M059J (cell line): ENCODE measurements at places on chromosomes 3 and 15. TPM values are rescaled to one million over a fixed set of nuclear protein-coding genes. Genes with fewer than 3 reads are reported as not detected.

The TERC gene
- total RNA-seq, result 33.4 and 110 TPM in 2 replicates

The ZNF619 gene
- 4.1 and 4.4 TPM in 2 replicates for total RNA-seq

- DNase-seq, result no peak
These were observed 51.7 kb upstream of the ARPP19 start for GRCh38 chr15:52620496-52620895.

DNA sequence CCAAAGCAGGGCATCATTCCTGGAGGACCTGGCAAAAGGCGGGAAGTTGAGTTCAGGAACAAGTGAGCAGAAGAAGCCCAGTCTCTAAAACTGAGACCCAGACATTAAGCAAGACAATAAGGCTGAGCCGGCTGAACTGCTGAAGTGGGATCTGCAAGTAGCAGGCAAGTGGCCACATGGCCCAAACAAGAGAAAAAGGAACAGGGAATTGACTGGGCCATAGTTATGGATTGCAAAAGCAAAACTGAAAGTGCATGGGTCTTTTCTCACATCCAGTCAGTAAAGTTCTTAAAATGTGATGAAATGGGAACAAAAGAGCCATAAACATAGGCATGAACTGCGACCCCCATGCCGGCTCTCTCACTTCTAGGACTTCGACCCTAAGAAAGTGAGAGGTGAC lies 101.2 kb downstream of the SCN11A start:
- DNase-seq, result no peak

- peak; percentile 75 for DNase-seq
These were observed 18.1 kb upstream of the RAF1 start for GRCh38 chr3:12681943-12682390.

DNA sequence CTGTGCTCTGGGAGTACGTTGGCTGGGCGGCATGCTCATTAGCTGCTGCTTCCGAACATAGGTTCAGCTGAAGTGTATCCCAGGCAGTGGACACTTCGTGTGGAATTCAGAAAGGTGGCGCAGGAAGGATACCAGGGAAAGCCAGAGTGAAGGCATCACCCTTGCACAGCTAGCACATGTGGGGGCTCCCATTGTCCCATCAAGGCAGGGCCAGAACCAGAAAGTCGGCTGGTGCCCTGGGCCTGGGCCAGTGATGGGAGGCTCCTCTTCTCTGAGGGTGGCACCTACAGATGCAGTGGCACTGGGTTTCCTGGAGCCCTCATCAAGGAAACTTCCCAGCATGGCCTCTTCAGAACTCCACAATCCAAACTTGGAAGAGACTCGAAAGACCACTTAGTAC lies 56.6 kb downstream of the PGPEP1L start:
- DNase-seq, result no peak

DNA sequence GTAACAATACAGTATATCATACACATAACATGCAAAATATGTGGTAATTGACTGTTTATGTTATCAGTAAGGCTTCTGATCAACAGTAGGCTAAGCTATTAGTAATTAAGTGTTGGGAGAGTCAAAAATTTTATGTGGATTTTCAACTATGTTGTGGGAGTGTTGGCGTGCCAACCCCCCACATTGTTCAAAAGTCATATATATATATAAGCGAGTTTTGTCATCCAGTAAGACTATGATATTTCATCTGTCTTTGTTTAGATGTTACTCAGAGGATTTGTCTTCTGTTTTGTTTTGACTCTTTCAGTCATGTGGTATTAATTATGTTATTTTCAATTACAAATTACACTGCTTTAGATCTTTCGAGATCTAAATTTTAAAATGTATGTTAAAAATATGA lies 51.0 kb upstream of the RAP2B start:
- DNase-seq, result no peak
